ENCODE measurements at places on chromosomes 7 and 10. TPM values are rescaled to one million over a fixed set of nuclear protein-coding genes. Genes with fewer than 3 reads are reported as not detected.

ZC3HAV1L gene
- 19.7 TPM for total RNA-seq

CYP3A7 gene
- total RNA-seq: not detected

PILRA gene
- total RNA-seq: 11.5 TPM

CCNJ gene
- 6.8 TPM for total RNA-seq

HOXA10 gene
- not detected for total RNA-seq

KCP gene
- 0.09 TPM for total RNA-seq

STK17A gene
- total RNA-seq: 46.4 TPM

TOMM7 gene
- total RNA-seq: 277 TPM

NCF1 gene
- total RNA-seq: 2.2 TPM

MOGAT3 gene
- not detected for total RNA-seq

MYO1G gene
- total RNA-seq: 533 TPM
